Naive thymus-derived CD4-positive, alpha-beta T cell (primary cell): ENCODE measurements at places on chromosomes 4 and X. TPM values are rescaled to one million over a fixed set of nuclear protein-coding genes. Genes with fewer than 3 reads are reported as not detected.

Gene FRMD7
- total RNA-seq, result not detected in 2 replicates

Gene PAGE4
- total RNA-seq, result not detected

GRCh38 chrX:41634284-41634683, 54.5 kb upstream of the GPR34 start:
- no peak overlapping the region for H3K4me3 ChIP-seq
- no peak overlapping the region for H3K27ac ChIP-seq
- no peaks in the 10 kb centered on the region for H3K4me1 ChIP-seq
- H3K36me3 ChIP-seq, result no peaks in the 10 kb centered on the region
- H3K27me3 ChIP-seq, result no peaks in the 10 kb centered on the region

DNA sequence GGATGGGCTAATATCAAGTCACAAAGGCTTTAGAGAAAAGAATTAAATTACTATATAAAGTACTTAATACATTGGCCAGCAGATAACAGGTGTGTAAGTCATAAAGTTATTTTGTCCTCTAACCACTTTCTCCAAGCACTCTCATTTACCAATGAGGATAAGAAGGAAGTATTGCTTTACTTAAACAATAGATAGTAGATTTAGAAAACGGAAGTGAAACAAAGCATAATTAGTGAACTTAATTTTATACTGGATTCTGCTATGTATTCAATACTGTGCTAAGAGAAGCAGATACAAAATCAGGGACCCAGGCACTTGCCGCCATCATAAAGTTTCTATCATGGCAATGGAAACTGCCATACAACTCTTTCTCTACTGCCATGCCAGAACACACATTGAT, 24.0 kb downstream of the AFM start:
- H3K4me3 ChIP-seq, result no peak overlapping the region
- H3K27ac ChIP-seq, result no peak overlapping the region
- H3K4me1 ChIP-seq, result no peaks in the 10 kb centered on the region
- DNase-seq, result no peak
- no peaks in the 10 kb centered on the region for H3K27me3 ChIP-seq
